MV-4-11 (cell line): ENCODE measurements at places on chromosomes 11 and 22.

DNA sequence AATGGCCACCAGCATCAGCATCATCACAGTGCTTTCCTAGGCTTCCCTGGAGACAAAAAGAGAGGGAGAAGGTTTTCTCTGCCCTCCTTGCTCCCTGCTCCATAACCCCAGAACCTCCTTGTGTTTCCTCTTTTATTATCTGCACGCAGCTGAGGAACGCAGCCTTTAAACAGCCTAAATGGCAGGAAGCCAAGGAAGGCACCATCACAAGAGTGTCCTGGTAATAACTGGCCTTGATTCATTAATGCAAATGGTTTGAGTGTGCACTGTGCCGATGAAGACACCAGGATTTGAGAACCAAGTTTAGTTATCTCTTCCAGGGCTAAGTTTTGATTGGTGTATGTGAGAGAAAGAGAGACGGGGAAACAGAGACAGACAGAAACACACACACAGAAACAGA lies 29.4 kb upstream of the DRD2 start:
- DNase-seq, result no peak

DNA sequence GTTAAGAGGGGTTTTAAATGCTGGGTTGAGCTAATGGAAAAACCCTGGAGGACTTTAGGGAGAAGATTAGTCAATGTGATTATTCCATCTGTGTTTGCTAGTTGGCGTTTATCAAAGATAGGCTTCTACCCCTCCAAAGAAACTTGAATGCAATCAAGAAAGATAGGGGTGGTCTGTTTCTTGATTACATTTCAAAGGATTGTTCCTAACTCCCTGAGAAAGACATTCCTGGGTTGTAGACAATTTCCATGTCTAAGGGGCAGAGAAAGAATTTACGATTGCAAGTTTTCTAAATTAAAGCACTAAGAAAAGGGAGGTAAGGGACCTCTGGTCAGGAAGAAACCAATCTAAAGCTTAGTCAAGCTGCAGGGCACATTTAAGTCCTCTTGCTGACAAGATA lies 2268.7 kb downstream of the LRRC4C start:
- no peak for DNase-seq

DNA sequence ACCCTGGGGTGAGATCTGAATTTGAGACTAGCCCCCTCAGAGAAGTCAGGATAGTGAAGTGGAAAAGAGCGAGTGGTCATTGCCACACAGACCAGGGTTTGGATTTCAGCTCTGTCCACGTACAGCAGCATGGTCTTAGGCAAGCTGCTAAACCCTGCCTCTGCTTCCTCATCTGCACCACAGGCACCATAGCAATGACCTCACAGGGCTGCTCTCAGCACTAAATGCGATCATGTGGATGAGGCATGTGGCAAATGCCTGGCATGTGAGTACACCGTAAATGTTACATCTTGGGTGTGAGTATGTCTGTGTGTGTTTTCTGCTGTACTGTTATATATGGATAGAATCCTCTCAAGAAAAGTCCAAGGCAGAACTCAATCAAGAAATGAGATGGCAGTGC lies 15.8 kb downstream of the NAV2 start:
- DNase-seq, result peak; percentile 28

DNA sequence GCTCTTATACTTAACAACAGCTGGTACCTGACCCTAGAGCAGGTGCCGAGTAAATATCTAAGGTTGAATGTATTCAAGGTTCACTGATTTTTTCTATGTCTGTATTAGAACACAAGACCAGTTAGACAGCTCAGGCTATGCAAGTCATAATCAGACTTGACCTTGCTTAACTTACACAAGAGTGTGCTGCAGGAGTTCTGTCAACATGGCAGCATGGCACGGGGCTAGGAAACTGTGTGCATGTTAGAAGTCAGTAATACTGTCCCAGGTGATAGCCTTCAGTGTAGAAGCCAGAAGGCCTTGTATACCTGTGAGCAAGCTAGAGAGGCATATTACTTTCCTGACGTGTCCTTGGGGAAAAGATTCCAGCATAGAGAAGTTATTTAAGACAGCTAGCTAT lies 253.1 kb downstream of the FAT3 start:
- no peak for DNase-seq

GRCh38 chr11:33027233-33027632 lies 11.6 kb downstream of the DEPDC7 start:
- no peak for DNase-seq

DNA sequence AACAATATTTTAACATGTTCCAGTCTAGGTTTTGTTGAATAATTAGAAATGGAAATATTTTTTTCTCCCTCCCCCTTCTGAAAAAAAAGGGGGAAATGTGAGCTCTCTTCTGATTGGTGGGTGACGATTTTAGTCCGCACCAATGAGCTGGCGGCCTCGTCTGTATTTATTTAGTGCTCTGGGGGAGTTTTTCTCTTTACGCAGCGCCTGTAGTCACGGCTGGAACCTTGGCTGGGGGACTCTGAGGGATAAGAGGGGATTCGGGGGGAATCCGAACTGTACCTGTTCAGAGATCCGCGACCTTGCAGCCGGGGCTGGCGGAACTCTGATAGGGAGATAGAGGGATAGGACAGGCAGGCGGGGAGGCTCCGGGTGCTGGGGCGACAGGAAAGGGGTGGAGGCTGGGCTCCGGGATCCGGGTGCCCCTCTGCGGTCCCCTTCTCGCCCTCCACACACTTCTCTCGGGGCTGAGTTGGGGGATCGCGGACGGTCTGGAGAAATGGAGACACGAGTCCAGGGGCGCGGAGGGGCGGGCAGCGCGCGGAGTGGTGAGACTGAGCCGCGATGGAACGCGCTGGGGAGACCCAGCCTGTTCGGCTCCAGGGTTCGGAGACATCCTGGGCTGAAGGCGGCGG lies 99.7 kb upstream of the HSD17B12 start:
- DNase-seq, result peak; percentile 1

- no peak for DNase-seq
These were observed 12.8 kb upstream of the BACE1-AS start for GRCh38 chr11:117278347-117278746.

DNA sequence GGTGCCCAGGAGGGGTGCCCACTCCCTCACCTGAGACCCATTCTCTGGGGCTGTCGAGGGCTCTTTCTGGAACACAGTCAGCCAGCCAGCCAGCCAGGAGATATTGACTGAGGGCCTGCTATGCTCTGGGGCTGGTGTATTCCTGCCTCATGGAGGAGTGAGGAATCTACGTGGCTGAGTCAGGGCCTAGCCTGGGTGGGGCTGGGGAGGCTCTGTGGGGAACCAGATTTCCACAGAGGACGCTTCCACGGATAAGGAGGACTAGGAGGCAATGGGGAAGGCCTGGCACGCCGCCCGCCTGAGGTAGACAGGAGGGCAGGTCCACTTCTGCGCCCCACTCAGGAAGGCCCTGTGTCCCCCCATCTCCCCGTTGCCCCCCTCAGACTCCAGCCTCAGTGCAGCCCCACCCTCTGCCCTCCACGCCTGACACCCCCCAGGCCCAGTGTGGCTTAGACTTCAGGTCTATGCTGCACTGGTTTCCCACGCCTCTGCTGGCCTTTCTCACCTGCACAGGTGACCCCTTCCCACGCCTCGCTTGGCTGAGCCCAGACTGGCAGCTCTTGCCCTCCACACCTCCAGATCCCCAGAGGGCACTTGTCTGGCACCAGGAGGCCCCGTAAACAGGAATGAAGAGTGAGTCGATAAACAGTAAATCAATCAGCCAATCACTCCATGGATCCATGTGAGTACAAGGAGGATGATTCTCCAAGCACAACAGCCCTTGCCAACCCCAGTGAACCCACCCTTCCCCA lies 37.5 kb downstream of the MACROD1 start:
- no peak for DNase-seq

GRCh38 chr11:19646921-19647320 lies 65.7 kb upstream of the NAV2 start:
- DNase-seq, result peak; percentile 65

GRCh38 chr11:127451861-127452260 lies 451.3 kb upstream of the KIRREL3 start:
- no peak for DNase-seq

- no peak for DNase-seq
These were observed 1167.6 kb downstream of the JRKL start for GRCh38 chr11:97557399-97557798.

- DNase-seq, result peak; percentile 80
These were observed 24.4 kb downstream of the RTN4R start for GRCh38 chr22:20243537-20244249.

DNA sequence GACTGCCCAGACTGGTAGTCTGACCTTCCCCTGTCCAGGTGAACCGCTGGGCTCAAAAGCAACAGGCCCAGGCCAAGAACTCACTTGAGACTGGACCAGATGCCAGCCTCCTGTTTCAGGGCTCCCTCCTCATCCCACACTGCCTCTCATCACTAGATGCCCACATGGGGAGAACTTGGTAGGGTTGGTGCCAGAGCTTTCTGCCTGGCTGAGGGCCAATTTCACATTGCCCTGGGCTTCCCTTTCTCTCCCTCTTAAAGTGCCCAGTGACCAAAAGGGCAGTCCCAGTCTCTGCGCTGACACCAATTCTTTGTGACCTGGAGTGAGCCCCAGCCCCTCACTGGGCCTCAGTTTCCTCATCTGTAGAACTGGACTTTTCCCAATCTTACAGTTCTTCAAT lies 41.7 kb downstream of the C11orf58 start:
- no peak for DNase-seq

GRCh38 chr11:123174196-123175183 lies 20.6 kb downstream of the CLMP start:
- peak; percentile 66 for DNase-seq

GRCh38 chr11:11334607-11335006 lies 18.4 kb downstream of the CSNK2A3 start:
- no peak for DNase-seq

GRCh38 chr11:115687934-115688333 lies 183.7 kb upstream of the CADM1 start:
- DNase-seq, result no peak

DNA sequence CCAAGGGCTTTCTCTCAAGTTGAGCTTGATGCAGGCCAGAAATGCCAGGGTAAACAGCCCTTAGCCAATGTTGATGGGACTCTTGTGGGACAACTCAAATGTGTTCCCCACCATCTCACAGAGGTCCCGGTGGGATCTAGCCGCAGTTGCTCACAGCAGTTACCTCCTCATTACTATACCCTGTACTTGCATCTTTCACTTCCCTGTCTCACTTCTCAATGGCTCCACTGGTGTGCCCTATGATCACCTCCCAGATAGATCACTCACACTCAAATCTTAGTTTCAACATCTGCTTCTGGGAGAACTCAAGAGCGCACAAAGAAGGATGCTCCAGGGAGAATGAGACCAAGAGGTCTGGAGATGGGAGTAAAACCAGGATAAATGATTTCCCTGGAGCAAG lies 47.0 kb downstream of the RCN1 start:
- DNase-seq, result peak; percentile 0

- no peak for DNase-seq
These were observed 14.6 kb upstream of the NAP1L4 start for GRCh38 chr11:3006505-3007260.

DNA sequence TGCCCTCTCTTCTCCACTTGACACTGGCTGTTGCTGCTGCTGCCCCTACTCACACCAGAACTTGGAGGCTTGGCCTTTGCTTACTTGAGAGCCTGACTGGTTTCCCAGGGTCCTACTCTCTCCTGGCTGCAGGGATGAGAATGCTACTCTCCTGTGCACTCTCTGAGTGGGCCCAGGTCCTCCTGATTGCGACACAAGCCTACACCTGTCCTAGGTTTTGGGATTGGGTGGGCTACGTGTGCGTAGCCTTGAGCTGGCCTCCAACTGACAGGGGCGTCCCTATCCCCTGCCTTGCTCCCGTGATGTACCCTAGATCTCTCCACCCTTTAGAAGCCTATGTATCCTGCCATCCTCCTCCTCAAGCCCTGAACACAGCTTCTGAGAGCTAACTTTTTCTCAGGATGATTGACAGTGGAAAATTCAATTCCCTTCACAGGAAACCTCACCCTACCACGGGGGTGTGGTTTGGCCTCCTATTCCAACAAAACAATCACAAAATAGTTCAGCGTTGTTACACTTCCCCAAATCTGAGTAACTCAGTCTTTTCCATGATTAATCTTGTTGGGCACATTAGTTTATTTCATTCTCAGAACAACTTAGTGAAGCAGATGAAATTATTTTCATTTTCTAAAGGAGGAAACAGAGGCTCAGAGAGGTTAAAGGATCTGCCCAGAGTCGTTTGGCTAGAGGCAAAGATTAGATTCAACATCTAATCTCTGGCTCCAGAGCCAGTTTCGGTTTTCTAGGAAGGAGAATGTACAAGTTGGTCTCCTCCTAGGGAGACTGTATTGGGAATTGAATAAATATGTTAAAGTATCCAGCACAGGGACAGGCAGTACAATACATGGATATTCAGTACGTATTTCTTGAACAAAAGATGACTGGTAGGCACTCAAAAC lies 17.6 kb upstream of the AMOTL1 start:
- DNase-seq, result no peak

DNA sequence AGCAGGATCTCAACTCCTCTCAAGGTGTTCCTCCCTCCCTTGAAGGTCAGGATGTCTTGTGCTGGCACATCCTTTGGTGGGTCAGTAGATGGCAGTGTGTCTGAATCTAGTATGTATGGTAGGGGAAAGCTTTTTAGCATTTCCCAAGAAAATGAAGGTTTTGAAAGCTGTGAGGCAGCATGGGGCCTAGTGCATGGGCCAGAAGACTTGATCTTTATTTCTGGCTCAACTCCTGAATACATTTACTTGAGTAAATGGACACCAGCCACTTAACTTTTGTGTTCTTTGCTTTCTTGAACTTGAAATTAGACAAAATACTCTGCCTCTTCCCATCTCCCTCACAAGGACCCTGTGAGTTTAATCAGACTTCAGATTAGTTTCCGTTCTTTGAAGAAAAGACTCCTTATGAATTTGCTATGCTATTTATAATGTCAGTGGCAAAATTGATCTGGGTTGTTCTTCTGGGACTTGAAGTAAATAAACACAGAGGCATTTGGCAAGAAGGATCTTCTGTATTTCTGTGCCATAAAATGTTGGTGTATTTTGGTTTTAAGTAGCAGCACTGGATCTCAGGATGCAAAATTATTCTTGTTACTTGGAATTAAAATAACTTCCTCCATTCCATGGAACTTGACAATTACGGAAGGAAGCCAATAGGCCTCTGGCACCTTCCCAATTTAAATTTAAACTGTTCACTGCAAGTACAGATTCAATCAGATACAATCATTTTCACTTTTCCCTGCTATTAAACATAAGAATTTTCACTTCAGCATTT lies 288.8 kb downstream of the CASP12 start:
- peak; percentile 74 for DNase-seq

DNA sequence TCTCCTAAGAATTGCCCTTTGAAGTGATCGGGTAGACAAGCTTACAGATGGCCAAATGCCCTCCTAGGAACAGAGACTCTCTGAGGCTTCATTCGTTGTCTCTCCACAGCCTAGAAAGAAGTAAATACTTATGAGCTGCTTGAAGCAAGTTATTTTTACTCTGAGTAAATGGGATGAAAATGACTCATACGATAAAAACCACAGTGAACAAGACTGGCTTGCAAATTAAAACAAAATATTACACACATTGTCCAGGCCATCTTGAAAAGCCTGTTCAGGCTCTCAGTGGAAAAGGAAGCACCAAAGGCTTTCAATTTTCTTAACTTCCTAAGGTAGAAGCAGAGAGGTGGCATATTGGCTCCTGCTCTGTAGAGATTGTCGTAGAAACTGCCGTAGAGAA lies 294.2 kb downstream of the NELL1 start:
- no peak for DNase-seq
